ENCODE measurements at places on chromosomes 5 and 9.
A peak's percentile ranks its signal among the peaks of the same experiment; 100 is the strongest.

DNA sequence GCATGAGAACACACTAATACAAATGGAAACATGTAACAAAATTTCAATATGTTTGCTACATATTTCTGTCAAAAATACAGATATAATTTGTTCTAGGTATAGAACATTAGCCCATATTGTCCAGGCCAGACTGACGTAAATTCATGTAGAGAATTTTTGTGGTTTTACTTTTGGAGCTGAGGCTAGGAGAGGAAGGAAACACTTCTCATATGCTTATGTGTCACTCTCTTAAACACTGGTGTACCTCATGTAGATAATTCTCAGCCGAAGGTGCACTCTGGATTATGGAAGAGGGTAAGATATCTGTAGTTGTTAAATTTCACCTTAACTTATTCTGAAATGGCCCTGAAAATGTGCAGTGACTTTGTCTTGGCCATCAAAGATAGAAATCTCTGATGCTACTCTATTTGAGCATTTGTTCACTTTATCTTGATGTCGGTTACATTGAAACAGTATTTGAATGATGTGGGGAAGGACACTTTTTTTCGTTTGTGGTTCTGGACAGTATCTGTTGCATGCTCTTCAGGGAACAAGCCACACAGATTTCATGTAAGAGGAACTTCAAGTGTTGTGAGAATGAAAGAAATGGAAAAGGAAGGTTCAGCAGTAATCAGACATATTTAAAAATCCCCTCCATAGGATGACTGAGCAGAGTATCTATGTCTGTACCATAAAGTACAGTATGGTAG lies 202.7 kb downstream of the SPATA31D1 start:
- no peak for DNase-seq

DNA sequence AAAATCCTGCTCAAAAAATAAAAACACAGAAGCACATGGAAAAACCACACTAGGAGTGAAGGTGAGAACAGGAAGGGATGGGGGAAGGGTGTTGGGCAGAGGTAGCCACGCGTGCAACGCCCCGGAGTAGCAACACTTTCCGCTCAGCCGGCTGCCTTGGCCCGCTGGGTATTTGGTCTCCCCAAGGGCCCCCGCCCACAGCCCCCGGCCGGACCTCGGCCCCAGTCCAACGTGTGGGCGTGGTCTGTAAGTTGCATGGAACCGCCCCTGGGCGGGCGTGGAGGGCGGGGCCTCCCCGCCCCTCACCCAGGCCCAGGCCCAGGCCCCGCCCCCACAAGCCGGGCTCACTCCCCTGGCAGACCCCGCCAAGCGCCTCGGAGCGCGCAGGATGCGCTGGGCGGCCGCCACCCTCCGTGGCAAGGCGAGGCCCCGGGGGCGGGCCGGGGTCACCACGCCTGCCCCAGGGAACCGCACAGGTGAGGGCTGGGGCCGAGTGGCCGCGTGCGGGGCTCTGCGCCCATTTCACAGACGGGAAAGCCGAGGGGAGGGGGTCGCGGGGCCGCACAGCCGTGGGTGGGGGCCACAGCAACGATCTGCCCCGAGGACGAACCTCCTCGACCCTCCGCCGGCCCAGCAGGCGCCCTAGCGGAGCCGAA lies at the start of gene SUSD3:
Gene SUSD3, plus strand, starts transcription at position 347 of the 656 bp plus-strand sequence. Its CDS starts 42 bp downstream, at position 389.
- peak; percentile 67 for DNase-seq

DNA sequence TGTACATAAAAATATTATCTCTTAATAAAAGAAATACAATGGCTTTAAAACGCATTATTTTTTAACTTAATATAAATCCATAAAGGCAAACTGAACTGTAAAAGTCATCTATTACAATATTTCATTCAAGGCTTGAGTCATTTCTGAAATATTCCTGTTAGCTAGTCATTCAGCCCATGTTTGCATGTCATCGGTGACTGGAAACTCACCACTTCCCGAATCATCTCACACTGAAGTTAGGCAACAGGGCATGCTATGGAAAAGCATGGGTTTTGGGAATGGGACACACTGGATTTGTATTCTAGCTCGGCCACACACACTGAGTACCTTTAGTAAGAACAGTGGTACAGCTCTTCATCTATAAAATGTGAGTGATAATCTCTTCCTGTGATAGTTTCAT lies 691.1 kb upstream of the C9orf72 start:
- no peak for DNase-seq

GRCh38 chr5:146971401-146971800 lies 92.8 kb upstream of the PPP2R2B start:
- DNase-seq = no peak

DNA sequence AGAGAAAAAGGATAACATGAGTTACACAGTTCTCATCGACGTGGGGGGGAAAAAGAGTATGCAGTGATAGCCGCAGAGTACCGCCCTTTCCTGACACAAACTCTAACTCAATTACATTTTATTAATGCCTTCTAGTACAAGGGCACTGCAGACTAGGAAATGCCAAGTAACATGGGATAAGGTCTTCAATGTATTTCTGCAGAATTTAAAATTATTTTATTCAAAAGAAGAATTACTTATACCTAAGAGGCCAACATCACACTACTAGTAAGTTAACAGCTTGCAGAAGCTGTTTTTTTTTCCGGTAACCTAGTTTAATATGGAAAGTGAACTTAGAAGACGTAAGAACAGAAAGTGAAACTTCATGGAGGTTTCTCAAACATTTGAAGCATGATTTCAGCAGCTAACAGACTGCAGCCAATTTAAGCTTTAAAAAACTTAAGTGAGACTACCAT lies 3.9 kb downstream of the SETX start:
- no peak for DNase-seq

DNA sequence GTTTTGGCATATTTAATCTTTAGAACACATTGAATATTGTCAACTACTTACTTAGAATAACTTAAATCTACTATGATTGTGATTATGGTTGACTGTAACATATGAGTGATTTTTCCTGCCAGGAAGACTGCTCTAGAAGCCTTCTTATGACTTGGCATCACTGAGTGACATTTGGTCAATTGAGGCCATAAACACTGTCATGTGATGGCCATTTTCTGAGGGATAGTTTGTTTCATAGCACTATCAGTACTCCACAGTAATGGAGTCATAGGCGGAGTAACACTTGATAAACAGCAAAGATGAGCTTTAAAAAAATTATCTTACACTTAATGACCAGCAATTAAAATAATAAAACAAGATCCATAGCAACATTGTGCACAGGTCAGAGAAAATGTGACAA lies 31.0 kb downstream of the C9orf40 start:
- DNase-seq = no peak

DNA sequence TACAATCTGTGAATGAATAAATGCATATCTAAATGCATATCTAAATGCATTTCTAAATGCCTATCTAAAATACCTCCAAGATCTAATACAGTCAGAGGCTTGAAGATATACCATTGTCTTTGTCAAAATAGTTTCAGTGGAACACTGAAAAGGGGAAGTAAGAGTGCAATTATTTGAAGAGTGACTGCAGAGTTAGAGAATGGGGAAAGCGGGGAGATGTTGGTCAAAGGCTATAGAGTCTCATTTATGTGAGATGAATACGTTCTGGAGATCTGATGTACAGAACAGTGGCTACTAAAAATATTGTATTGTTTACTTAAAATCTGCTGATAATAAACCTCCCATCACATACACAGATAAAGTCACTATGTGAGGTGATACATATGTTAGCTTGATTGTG lies 1126.2 kb upstream of the CDH9 start:
- DNase-seq = no peak

GRCh38 chr5:85143138-85143537 lies 758.5 kb upstream of the EDIL3 start:
- peak; percentile 3 for DNase-seq

DNA sequence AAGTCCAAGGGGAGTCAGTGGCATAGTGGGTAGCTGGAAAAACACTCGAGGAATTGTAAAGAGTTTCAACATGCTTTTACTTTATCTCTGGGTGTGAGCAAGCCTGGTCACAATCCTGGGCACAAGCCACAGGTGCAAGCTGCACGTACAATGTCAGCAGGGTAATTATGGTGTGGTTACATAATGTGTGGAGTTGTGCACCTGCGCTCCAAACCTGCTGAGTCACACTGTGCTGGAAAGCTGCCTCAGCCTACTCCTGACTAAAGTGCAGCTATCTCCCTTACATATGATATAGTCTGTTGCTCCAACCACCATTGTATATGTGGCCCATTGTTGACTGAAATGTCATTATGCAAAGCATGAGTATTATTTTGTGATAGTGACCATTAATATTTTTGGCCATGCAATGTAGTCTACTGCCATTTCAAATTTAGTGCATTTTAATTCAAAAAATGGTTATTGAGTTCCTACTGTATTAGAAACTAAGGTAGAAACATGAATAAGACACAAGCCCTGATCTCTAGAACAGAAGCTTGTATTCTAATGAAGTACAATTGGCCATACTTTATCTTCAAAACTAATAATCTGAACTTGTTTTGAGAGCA lies 160.9 kb upstream of the SLC30A5 start:
- DNase-seq = no peak

- no peak for DNase-seq
Measured at GRCh38 chr9:123438321-123438720, 82.3 kb downstream of the CRB2 start.

- peak; percentile 86 for DNase-seq
Measured at GRCh38 chr5:37717613-37718431, 122.0 kb downstream of the GDNF start.

DNA sequence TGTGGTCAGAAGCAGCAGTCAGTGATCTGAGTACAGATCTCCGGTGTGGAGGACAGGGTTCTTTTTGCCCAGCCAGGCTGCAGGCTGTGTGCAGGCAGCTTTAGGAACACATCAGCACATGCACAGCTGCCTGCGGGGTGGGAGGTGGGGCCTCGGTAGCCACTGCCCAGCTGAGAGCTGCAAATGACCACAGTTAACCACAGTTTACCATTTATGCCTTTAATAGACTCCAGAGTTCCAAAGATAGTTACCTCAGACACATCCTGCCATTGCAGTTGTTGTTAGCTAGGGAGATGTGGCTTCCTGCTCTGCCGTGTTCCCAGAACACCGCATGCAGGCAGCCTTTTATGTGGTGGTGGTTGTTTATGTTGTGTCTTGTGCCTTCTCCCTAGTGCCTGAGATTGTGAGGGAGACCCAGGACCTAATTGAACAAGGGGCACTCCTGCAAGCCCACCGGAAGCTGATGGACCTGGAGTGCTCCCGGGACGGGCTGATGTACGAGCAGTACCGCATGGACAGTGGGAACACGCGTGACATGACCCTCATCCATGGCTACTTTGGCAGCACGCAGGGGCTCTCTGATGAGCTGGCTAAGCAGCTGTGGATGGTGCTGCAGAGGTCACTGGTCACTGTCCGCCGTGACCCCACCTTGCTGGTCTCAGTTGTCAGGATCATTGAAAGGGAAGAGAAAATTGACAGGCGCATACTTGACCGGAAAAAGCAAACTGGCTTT lies 10.2 kb downstream of the EXOC3 start:
- no peak for DNase-seq

DNA sequence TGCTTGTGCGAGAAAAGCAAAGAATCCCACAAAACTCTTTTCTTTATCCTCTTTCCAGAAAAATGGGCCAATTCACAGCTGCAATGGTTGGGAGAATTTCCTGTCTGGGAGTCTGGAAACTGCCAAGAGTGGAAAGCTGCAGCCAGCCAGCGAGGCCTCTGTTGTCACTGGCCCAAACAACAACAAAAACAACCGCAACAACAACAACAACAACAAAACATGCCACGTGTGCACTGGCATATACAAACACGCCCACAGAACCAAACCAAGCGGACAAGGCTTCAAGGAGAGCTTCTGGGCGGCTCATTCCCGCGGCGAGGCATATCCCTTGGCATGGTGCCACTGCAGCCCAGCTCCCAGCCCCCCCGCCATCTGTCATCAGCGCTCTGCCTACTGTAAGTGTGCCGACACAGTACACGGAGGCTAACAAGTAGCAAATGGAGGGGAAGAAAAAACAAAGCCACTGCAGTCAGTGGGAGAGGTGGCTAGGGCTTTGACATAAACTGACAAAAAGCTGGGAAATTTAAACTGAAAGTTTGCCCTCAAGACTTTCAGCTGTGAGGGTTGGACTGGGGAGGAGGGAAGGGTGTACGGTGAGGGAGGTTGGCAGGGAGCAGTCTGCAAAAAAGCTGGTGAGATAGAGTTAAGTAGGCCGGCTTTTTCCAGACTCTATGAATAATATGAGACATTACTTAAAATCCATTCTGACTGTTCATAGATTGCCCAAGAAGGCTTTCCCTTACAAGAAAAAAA lies 165.0 kb upstream of the ZNF462 start:
- DNase-seq = peak; percentile 7

DNA sequence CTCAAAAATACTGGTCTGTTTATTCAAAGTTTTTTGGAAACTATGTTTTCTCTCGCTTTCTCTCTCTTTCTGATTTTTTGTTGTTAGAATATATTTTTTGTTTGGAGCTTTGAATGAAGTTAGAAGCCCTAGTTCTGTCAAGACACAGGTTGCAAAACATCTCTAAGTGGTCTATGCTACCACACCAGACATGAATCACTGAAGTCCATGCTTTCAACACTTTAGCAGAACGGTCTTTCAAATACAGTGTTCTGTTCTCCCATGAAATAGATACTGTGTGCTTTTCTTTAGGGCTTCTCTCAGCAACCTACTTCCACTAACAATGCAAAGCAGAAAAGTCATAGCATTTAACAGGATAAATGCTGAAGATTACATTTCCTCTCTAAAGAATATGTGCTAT lies 392.5 kb downstream of the TMEM167A start:
- DNase-seq = no peak

GRCh38 chr9:125338929-125339328 lies 77.3 kb downstream of the GAPVD1 start:
- DNase-seq = no peak

DNA sequence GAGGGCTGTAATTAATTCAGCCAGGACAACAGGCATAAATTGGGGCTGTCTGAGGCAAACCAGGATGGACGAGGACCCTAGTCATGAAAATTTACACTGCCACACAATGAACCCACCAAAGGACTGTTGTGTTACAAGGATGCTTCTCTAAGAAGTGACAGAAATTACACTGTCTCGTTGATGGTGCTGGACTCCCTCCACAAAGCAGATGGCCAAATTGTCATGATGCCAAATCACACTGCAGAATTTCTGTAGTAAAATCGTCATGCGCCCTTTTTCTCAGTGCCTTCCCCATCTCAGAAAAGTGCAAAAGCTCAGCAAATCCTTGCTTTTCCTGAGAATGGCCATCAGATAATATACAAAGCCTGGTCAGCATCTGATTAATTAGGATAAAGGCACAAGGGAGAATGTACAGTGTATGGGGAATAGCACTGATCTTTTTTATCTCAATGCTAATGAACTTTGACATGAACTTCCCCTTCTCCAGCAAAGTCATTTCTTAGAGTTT lies 545.8 kb downstream of the CSNK1G3 start:
- DNase-seq = no peak

DNA sequence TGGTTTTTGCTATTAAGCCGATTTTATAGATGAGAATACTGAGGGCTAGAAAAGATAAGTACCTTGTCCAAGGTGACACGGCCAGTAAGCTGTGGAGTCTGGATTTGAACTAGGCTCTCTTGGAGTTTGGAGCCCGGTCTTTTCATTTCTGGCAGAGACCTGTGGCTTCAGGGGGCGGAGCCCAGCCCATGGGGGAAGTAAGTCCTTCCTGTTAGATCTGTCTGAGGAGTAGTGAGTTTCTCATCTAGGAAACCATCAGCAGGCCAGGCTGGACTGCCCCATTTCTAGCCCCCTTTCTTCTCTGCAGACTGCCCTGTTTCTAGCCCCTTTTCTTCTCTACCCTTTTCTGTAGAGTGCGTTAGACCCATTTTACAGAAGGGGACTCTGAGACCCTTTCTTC lies 521 bp upstream of the PTGS1 start:
- no peak for DNase-seq

GRCh38 chr5:66976108-66976507 lies 220.5 kb downstream of the CD180 start:
- DNase-seq = no peak

- DNase-seq = no peak
Measured at GRCh38 chr5:1745123-1745795, 54.4 kb downstream of the MRPL36 start.
